ENCODE measurements at places on chromosomes 3 and 15. TPM values are rescaled to one million over a fixed set of nuclear protein-coding genes. Genes with fewer than 3 reads are reported as not detected.

The ESYT3 gene
- total RNA-seq, result 6.5 TPM

The SPINT1 gene
- total RNA-seq, result 0.66 TPM

The LACTB gene
- 39.0 TPM for total RNA-seq

The RBP2 gene
- total RNA-seq, result not detected

The SNX22 gene
- total RNA-seq, result 0.87 TPM

The SNAPC5 gene
- 16.0 TPM for total RNA-seq

The FBXL22 gene
- 0.22 TPM for total RNA-seq

The RETNLB gene
- not detected for total RNA-seq

The ARL14 gene
- total RNA-seq, result not detected

The VWA5B2 gene
- total RNA-seq, result not detected

The LSG1 gene
- 36.6 TPM for total RNA-seq

The MYLK gene
- total RNA-seq, result 611 TPM

The PLA1A gene
- 0.25 TPM for total RNA-seq

The SIDT1 gene
- total RNA-seq, result not detected

The CDC25A gene
- 15.9 TPM for total RNA-seq

The IL17RB gene
- total RNA-seq, result 0.11 TPM

The NOX5 gene
- 0.25 TPM for total RNA-seq

The CHL1 gene
- total RNA-seq, result under 0.01 TPM

The RTP1 gene
- total RNA-seq, result not detected

The MKRN2OS gene
- total RNA-seq, result not detected

The GNL3 gene
- 155 TPM for total RNA-seq

The SLC28A1 gene
- 0.12 TPM for total RNA-seq

The ANKUB1 gene
- total RNA-seq, result not detected

The GOLGA8A gene
- 29.4 TPM for total RNA-seq

The UROC1 gene
- total RNA-seq, result not detected

The ARPC4 gene
- total RNA-seq, result 196 TPM

The WDR6 gene
- total RNA-seq, result 85.1 TPM

The USF3 gene
- total RNA-seq, result 6.5 TPM

The CSK gene
- 26.5 TPM for total RNA-seq

The CLDN16 gene
- total RNA-seq, result not detected

The IREB2 gene
- 23.4 TPM for total RNA-seq

The ITIH4 gene
- 0.66 TPM for total RNA-seq

The IL17RE gene
- total RNA-seq, result 2.0 TPM

The FBN1 gene
- total RNA-seq, result 481 TPM

The DUOX1 gene
- total RNA-seq, result not detected

The HCLS1 gene
- 2.5 TPM for total RNA-seq

The C3orf85 gene
- total RNA-seq, result not detected

The CCR4 gene
- not detected for total RNA-seq

The SYNPR gene
- total RNA-seq, result not detected

The PTH1R gene
- 1.00 TPM for total RNA-seq

The STRA6 gene
- 4.5 TPM for total RNA-seq

The DGKG gene
- 6.3 TPM for total RNA-seq

The STXBP5L gene
- total RNA-seq, result under 0.01 TPM

The POPDC2 gene
- total RNA-seq, result 6.3 TPM

The SCN11A gene
- total RNA-seq, result under 0.01 TPM

The RHCG gene
- not detected for total RNA-seq

The IL5RA gene
- total RNA-seq, result not detected

The GOLGA6B gene
- total RNA-seq, result not detected

All from uterine smooth muscle cell (primary cell).